ENCODE measurements at places on chromosomes 11 and 22.

DNA sequence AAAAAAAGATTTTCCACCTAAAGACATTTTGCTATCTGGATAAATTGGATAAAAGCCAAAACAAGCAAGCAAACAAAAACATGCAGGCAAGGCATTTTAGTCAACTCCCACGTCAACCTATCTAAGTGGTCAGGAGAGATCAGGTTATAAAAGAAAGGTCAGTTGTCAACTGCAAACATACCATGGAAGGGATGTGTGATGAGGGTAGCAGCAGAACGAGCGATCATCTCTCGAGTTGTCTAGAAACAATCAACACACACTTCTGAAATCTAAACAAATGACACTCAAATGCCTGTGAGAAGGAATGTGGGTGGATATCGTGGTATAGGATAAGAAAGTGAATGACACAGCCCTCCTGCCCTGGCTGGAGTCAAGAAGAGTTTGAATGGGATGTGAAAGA lies 10.9 kb downstream of the MTCH2 start:
- DNase-seq, result no peak

DNA sequence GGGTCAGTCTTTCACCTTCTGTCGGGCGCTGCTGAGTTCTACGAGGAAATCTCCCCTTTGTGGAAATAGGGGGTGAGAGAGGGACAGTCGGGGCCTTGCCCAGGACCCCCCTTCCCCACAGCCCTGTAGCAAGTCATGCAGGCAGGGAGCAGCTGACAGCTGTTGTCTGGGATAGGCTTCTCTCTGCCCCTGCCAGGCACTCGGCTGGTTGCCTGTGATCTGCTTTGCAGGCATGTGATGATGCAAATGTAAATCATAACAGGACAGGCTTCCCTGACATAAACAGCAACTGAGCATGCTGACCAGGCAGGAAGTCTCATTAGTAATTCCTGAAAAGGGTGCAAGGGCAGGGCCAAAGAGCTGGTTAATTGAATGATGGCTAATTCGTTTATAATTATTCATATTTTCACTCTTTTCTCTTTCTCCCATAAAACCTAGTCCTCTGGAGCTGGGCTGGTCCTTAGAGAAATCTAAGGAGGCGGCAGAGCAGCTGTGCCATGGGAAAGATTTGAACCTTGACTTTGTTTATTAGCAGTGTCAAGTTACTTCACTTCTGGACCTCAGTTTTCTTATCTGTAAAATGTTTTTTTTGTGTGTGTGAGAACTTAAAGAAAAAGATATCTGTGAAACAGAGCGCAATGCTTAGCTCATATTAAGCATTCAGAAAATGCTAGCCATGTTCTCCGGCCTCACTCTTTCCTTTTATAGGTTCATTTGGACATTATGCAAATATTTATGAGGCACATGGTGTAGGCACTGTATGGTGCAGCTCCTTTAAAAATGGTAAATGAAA lies 129.7 kb downstream of the LDLRAD3 start:
- DNase-seq, result no peak

- DNase-seq, result no peak
Measured at GRCh38 chr11:119028346-119029068, 2.2 kb downstream of the SLC37A4 start.

GRCh38 chr22:33352768-33353167 lies 294.6 kb upstream of the SYN3 start:
- no peak for DNase-seq

DNA sequence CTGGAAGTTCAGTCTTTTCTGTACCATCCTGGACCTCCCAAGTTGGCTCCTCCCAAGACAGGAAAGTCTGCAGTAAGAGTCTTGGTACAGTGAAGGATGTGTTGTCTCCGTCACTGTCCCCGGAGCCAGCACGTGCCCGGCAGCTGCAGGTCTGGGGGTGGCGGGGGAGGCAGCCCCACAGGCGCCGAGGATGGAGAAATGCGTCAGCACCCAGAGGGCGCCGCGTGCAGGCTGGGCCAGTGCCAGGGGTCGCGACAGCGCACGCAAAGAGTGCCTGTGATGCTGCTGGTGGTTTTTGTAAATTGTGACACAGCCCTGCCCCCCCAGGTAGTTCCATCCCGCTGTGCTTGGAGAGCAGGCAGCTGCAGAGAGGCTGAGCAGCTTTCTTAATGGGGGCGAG lies 1200.5 kb downstream of the BRD1 start:
- no peak for DNase-seq

DNA sequence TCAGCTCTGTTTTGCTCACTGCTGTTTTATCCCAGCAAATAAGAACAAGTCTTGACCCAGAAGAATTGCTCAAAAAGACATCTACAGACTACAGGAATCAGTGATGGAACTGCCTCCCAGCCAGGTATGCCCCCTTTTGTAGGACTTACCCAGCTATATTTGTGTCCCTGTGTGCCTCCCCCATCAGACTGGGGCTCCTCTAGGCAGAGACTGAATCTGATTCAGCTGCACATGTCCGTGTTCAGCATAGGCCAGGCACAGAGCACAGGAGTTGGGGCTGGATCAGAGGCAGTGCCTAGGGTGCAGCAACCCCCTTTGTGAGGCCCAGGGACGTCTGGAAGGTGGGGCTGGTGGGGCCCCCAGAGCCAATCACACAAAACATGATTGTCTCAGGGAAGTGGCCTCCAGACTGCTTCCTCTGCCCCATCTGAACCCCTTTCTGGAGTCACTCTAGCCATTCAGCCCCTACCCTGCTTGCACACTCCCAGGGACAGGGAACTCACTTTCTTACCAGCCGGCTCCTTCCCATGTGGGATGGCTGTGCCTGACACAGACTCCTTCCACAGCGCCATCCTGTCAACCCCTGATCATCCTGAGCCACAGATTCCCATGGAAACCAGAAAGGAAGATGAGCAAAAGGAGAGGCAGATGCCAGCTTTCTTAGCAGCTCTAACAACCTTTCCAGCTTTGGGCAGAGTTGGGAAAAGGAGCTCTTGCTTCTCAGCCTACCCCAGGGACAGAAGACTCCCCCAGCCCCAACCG lies 24.8 kb downstream of the PDE2A start:
- no peak for DNase-seq

DNA sequence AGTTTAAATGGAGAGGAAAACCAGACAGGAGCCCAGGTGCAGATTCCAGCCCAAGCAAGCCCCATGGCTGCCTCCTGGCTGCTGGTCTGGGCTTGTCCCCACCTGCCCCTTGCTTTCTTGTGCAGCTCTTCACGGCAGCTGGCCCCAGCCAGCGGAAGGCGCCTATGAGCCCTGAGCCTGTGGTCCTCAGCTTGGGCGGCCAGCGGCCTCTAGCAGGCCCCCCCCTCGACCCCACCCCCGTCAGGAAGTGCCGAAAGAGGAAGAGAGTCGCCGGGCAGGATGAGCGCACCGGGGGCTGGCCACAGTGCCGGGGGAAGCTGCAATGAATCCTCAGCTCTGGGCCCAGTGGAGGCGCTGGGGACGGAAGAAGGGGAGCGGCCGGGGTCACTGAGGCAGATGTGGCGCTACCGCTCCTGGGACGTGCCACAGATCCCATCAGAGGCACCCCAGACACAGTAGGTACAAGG lies 2.1 kb upstream of the DGKZ start:
- no peak for DNase-seq

All from stimulated activated CD8-positive, alpha-beta memory T cell treated with anti-CD3 and anti-CD28 coated beads, Interleukin-7, amount 100 ng/mL, for 1 hour (primary cell).